ENCODE measurements at places on chromosomes 3 and 15.

GRCh38 chr3:38327335-38328009 is 19.1 kb upstream of the XYLB start:
- DNase-seq = no peak

DNA sequence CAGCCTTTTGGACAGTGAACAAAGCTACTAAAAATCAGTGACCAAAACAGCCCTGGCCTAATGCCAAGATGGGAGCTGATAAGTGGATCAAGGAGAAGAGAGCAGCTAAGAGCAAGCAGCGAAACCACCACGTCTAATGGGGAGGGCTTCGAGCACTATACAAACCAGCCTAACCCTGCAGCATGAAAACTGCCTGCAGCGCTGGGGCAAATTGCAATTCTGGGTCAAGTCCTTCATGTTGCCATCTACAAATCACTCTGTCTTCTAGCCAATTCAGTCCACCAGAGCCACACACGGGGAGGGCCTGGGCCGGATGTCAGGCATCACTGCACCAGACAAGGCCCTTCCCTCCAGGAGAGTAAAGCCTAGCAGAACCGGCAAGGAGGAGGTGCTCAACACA is 30.5 kb upstream of the SPATA12 start:
- DNase-seq = no peak

- DNase-seq = no peak
Measured at GRCh38 chr3:8888301-8888915, 74.9 kb downstream of the RAD18 start.

GRCh38 chr3:12393894-12394293 is 90.4 kb upstream of the TSEN2 start:
- no peak for DNase-seq

GRCh38 chr3:51819709-51820406 is 40.8 kb upstream of the IQCF6 start:
- no peak for DNase-seq

DNA sequence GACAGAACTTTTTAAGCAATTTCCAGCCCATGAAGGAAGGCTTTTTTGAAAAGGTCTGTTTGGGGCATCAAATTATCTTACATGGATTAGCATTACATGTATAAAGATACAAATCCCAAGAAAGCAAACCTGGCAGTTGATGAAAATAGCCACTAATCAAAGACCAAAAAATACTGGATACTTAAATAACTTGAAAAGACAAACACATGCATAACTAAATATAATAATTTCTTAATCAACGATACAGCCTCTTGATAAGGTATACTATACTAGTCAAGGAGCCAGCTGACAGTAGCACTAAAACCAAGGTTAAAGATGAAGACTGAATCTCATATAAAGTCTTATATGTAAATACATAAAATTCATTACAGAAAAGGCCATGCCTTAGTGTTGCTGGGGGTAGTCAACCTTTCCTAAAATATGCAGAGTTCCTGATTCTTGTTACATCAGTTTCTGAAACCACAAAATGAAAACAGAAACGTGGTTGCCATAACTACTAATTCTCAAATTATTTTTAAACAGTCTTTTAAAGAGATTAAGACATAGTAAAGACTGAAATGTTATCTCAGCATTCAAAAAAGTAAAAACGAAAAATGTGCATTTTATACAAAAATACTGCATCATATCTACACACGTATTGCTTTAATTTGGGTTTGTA is 2.0 kb downstream of the ANKRD28 start:
- no peak for DNase-seq

DNA sequence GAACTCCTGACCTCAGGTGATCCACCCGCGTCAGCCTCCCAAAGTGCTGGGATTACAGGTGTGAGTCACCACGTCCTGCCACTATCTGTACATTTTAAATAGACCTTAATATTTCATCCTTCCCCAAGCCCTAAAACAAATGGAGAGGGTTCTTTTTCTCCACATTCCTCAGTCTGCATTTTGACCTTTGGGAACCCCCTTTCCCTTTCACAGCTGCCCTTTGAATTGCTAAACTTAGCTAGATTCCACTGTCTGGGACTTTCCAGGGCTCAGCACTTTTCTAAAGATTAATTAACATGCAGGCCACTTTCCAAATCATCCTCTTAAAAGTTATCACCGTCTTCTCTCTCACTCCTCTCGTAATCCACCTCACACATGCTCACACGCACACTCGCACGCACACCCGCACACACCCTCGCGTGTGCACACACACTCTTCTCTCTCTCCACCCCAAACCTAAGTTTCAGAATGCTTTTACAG is 124.2 kb downstream of the TMCO5A start:
- DNase-seq = no peak

GRCh38 chr15:87608238-87609028 is 648.1 kb downstream of the NTRK3 start:
- DNase-seq = no peak
